Cortex of kidney (tissue), 1 donor: ENCODE measurements at places on chromosomes 1 and 21.

DNA sequence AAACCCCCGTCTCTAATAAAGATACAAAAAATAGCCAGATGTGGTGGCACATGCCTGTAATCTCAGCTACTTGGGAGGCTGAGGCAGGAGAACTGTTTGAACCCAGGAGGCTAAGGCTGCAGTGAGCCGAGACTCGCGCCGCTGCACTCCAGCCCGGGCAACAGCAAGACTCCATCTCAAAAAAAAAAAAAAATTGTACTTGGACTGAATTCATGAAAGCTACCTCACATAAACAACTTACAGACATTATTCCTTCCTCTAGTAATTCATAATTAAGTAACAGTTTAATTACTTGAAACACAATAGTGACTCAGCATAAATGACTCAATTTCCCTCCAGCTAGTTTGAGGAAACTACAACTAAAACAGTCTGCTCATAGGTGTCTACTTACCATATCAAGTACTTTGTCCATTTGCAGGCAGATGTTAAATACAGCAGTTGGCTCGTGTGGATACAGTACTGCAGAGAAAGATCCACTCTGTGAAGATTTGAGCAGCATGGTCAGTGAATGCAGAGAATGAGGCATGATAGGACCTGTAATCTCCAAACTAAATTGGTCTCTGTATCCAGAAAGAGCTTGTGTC lies 9.4 kb downstream of the DONSON start:
- no peak for DNase-seq

DNA sequence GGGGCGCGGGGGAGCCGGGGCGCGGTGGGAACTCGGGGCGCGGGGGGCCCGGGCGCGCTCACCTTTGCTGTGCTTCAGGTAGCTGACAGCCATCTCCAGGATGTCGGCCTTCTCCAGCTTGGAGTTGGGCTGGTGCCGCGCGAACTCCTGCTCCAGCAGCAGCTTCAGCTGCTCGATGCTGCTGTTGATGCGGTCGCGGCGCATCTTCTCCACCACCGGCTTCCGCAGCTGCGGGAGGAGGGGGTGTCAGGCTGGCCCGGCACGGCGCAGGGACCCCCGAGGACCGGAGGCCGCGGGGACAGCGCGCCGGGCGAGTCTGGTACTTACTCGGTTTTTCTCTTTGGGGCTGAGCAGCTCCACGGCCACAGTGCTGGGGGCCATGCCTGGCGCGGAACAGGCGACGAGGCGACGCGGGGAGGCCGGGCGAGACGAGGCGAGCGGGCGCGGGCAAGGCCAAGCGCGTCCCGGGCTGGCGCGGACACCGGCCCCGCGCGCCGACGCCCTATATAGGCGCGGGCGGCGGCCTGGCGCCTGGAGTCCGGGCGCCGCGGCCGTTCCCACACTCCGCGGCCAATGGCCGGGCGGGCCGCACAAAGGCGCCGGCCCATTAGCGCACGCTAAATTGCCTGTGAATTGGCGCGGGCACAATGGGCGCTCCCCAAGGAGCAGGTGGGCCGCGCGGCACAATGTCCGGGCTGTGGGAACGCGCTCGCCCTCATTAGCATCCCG lies at the start of gene HES5:
Gene HES5, minus strand, starts transcription at position 480 of the 729 bp plus-strand sequence. Its CDS starts 99 bp downstream, at position 381.
- no peak for DNase-seq

DNA sequence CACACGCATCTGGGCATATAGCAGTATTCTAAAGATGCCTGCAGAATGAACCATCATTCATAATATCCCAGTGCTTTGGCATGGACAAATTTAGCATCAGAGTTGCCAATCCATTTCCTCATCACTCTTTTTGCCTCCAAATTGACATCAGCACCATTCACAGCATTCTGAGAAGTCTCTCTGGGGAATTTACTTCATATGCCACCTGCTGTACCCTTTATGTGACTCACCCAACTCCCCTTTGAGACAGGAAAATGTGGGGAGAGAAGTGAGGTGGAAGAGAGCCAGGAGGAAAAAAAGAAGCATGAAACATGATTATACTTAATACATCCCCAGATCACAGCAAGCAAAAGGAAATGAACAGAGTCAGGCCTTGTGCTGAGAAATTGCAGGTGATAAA lies 37.4 kb downstream of the RAB3B start:
- DNase-seq = no peak

DNA sequence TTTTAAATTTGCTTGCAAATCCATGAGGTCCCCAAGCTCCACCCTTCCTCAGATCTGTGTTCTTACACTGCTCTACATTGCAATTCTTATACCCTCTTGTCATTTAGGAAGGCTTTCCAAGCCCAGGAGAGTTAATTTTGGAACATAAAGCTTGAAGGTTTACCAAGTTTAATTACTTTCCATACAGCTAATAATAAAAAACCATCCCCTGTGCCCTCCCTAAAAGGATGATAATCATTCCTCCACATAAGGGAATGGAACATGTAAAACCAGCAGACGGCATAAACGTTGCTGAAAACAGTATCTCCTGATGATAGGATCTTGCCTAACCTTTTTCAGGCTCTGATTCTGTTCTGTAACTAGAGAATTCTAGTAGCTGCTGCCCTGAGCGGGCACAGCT lies 23.9 kb upstream of the SIPA1L2 start:
- no peak for DNase-seq

DNA sequence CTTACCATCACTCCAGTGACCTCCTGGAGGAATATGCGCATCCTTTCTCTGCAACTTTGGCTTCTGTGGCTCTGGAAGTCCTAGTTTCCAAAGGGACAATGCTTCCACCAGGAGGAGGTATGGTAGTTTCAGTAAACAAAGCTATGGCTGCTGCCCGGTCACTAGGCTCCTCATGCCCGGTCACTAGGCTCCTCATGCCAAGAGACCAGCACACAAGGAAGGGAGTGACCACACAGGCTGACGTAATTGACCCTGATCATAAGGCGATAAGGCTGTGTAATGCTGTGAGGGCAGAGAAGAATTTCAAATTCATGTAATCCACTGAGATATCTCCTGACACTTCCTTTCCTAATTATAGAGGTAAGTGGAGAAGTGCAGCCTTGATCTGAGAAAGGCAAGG lies 102.9 kb downstream of the DTL start:
- no peak for DNase-seq

DNA sequence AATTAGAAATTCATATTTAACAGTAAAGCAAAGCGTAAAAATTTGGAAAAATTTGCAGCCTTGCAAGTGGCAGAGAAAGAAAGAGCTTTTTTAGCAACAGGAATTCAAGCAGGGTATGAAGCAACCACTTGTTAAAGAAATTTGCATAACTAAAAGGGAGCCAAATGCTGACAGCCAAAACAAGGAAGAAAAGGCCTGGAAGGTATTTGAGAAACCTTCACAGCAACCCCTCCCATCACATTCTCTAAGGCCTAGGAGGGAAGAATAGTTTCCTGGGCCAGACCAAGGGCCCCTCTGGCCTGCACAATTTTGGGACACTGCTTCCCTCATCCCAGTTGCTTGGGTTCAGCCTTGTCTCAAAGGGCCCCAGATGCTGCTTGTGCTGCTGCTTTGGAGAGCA lies 672.4 kb upstream of the TMPRSS15 start:
- DNase-seq = no peak

GRCh38 chr1:79128722-79129121 lies 122.2 kb upstream of the ADGRL4 start:
- DNase-seq = no peak

DNA sequence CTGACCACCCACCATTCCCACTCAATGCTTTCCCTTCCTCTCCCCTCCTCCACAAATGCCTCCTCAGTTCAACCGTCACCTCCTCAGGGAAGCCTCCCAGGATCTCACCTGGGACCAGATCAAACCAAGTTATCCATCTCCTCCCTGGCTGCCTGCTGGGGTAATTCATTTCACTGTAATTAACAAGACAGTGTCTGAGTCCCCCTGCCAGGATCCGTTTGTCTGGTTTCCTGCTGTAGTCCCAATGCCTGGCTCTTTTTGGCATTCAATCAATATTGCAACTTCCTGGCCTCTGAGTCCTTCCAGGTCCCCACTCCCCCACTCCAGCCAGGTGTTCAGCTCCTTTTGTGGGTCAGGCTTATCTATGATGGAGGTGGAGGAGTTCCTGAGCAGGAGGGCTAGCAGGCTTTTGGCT lies 687.7 kb downstream of the PTPRU start:
- DNase-seq = no peak

DNA sequence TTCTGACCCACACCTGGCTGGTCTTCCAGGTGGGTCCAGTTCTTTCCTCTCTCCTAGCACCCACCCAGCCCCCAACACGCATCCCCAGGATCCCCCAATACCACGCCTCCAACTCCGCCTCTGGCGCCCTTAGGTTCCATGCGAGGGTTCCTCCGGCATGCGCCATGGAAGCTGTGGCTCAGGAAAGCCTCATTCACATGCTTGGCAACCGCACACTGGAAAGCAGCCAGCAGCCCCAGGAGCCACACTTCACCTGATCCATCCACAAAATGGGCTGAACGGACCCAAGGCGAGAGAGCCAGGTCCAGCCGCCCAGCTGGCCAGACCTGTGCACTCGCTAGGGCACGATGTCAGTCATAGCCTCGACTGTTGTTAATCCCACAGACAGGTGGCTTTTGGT lies 161.2 kb downstream of the PSMG1 start:
- DNase-seq = no peak

- DNase-seq = no peak
Observed at GRCh38 chr1:171158096-171158495, 27.0 kb upstream of the FMO2 start.

DNA sequence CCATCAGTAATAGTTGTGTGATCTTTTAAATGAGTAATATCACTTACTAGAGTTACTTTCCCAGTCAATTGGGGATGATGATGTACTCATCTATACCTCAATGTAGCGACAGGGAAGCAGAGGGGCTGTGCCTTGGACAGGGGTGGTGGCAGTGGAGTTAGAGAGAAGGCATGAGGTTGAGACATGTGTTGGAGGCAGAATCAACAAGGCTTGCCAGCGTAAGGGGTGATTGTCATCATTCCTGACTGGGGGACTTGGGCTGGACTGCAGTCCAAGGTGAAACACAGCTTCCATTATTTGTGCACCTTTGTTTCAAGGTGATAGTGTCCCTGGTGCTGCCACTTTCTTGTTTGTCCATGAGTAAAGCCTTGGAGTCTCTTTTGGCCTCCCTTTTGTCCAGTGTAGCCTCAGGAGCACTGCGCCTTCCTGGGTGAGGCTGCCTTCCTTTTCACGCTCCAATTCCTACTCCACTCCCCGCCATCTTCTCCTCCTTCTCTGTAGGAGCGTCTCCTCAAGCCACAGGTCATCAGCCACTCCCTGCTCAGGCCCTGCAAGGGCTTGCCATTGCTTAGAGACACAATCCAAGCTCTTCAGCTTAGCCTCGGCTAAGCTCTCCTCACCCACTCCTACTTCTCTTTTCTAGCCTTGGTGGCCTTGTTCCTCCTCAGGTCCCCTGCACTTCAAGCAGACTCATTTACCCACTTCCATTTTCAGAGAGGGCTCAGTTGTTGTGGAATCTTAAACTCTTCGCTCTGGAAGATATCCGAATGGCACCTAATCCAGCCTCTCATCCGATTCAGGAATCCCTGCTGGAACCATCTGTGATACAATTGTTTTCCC lies 77.6 kb upstream of the CD34 start:
- DNase-seq = no peak
